NCI-H1092 treated with DMSO at 0.1 percent for 48 hours (cell line): ENCODE measurements at places on chromosomes 7 and 10.

DNA sequence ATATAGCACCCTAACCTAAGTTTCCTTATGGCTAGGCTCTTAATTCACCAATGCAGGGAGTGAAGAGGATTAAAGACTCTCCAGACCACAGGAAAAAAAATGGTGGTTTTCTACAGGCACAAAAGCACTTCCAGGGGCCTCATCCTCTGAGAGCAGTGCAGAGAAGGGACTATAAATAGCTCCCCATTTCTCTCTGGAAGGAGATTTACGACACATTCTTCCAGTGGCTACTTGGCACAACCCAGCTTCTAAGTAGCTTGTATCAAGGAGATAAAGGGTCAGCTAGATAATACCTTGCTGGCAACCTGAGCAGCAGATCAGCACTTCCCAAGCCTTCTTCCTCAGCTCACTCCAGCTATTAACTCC lies 73.5 kb downstream of the CRPPA start:
- DNase-seq = no peak

DNA sequence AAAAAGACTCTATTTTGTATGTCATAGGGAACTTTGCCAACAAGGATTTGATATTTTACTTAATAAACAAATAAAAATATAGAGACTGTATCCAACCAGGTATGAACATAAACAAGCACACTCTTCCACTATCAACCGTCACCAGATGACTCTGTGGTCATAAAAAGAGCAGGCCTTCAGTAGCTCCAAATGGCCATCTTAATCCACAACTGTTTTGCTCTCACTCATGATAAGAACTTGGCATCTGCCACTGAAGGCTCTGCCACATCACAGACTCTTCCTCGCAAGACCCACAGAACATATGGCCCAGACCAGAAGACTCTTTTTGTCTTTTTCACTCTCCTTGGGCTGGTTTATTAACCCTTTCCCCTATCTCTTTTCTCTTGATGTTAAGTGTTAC lies 98.7 kb upstream of the POM121L12 start:
- no peak for DNase-seq

DNA sequence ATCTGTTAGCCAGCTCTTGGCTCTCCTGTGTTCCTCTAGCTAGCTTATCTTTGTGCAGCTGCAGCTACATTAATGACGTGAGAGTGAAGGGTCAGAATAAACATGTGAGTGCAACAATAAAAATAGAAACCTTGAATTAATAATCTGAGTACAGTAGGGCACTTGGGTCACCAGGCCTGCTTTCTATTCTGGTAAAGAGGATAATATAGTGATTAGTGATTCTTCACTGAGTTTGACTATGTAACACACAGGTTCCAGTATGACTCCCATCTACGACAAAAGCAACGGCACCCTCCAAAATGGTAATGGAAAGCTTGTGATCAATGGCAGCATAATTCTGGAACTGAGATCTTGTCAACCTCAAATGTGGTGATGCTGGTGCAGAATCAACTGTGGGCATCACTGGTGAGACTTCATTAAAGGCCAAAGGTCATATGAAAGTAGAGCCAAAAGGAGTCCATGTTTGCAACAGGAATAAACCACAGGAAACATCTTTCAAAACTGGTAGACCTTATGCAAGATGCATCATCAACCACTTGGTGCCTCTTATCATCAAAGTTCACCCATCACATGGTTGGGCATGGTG lies 77.6 kb downstream of the NRBF2 start:
- DNase-seq = no peak

DNA sequence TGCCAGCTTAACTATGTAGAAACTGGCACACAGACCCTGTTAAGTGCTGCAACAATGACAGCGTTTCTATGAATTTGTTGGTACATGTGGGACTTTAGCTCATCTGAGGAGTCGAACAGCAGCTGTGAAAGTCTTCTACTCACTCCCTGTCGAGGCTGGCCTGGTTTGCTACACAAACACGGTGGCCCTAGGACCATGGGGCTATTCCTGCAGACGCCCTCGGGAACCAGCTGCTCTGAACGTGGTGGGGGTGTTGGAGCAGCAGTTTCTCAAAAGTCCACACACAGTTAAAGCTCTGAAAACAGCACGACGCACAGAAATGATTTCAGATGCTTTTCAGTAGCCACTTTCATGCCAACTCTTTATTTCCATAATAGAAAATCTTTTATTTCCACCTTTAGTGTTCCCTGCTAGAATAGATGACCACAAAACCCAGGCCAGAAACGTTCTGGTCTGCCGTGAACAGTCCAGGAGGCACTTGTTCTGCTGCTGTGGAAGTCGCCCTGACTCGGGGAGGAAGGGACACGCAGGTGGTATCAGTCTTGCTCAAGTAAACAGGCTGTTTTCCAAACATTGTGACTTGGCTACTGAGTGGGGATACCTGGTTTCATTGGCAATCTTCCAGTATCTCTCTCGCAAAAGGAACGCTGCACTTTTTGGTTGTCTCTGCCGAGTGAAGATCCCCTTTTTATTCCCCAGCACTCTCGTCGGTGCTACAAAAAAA lies 21.5 kb downstream of the GUSB start:
- no peak for DNase-seq

GRCh38 chr10:92894081-92894655 lies 45.8 kb downstream of the EXOC6 start:
- DNase-seq = no peak

DNA sequence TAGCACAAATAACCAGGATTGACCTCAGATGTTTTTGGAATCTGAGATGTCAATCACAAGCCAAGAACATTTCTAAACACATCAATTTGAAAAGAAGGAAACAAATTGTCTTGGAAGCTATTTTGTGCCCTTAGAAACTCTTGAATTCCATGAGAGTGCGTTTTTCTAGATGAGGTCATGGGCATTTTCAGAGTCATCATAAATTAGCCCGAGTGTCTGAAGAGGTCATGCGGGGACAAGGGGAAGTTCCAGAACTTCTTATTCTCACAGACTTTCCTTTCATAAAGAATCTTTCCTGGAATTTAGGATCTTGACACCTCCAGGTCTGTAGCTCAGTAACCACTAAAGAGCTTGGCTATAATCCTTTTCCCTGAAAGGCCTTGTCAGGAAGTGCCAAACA lies 28.2 kb downstream of the IL2RA start:
- no peak for DNase-seq

GRCh38 chr10:14247377-14248116 lies 83.2 kb downstream of the FRMD4A start:
- no peak for DNase-seq

GRCh38 chr7:120738816-120739215 lies 119.1 kb downstream of the TSPAN12 start:
- no peak for DNase-seq

GRCh38 chr10:23968301-23968700 lies 240.6 kb upstream of the KIAA1217 start:
- DNase-seq = no peak

DNA sequence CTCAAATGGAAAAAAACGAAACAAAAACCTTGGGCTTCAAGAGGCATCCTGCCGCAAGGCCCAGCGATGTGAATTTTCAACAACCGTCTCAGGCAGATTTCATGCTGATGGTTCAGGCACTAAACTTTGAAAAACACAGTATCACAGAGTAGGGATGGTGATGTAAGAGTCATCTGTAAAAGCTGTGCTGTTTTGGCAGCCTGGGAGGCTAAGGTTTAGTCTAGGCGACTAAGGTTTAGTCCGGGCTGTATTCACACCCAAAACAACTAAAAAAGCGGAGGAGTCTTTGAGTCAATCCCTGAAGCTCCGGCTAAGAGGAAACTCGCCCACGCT lies 420 bp upstream of the MINPP1 start:
- DNase-seq = no peak

- no peak for DNase-seq
Observed at GRCh38 chr7:95295397-95295796, 28.9 kb downstream of the PON1 start.

DNA sequence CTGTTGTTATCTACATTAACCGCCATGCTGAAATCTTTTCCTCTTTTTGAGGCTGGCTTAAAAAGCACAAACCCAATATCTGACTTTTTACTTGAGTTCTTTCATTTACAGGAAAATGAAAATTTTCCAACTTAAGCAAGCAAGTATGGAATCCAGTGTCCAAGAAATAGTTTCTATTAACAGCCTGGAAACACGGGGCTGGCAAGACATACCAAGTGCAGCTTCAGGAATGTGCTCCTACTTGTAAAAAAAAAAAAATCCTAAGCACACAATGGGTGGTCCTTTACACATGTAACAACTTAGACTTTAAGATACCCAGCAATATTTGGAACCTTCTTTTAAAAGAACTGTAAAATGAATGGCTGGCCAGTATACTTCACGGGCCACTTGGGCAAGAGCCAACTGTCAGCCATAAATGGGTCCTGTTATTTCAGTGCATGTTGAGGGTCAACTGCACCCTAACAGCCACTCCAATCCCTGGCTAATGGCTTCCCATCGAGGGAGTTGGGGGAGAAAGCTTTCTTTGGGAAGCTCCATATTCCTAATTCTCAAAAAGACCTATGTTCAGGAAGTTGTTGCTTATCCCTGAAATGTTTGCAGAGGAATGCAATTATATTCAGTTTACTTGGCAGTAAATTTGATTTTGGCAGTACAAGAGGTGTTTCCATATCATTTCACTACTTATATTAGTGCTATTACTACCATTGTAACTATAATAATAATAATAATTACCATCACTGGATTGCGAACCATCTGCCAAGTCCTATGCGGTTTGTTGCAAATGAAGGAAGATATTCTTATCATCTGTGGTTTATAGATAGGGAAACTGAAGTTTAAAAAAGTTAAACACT lies 236.4 kb upstream of the TMEM72 start:
- DNase-seq = no peak

GRCh38 chr7:15855525-15856109 lies 169.1 kb upstream of the MEOX2 start:
- DNase-seq = no peak

GRCh38 chr7:41315764-41316163 lies 387.1 kb downstream of the INHBA start:
- no peak for DNase-seq

DNA sequence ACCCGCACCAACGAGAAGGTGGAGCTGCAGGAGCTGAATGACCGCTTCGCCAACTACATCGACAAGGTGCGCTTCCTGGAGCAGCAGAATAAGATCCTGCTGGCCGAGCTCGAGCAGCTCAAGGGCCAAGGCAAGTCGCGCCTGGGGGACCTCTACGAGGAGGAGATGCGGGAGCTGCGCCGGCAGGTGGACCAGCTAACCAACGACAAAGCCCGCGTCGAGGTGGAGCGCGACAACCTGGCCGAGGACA lies 1.6 kb downstream of the VIM start:
- no peak for DNase-seq

DNA sequence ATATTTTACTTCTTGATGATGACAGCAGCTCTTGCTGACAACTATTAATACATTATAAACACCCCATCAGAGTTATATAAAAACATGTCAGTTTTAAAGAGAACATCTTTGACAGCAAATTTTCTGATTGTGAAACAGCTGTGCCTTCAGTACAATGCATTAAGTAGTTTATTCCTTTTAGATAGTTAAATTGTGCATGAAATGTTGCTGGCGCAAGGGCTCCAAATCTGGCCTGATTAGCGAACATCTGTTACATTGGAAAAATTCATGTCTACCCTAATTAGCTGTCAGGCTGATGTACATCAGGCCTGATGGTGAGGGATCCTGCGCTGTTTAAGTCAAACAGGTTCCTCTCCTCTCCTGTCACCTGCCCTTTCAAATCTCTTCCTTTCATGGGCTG lies 171.9 kb upstream of the SP8 start:
- peak; percentile 77 for DNase-seq

DNA sequence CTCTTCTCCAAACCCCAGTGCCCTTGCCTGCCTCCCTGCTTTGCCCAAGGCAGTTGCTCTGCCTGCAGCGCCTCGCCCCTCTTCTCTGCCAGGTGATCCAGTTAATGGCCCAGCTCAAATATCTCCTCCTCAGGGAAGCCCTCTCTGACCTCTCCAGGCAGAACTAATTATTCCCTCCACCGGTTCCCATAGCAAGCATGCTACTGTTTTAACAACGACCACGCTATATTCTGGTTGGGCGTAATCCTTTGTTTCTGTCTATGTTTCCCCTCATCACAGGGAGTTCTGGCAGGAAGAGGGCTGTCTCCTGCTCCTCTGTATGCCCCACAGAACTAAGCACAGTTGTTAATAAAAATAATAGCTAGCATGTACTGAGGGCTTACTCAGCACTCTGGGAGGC lies 36.8 kb upstream of the R3HCC1L start:
- DNase-seq = peak; percentile 59

DNA sequence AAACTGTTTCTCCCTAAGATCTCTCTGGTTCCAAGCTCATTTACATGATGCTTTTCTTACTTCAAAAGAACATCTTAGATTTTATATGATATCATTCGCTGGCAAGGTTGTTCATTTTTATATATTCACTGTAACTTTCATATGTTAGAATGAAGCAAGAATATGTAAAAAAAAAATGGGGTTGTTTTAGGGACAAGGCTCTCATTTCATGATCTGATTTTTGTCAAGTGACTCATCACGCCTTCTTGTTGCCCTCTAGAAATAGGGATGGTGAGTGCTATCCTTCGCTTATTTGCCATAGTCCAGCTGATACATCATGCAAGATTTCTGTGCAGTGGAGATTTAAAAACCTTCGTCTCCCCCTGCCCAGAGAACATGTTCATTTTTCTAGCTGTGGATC lies 14.0 kb upstream of the CELF2 start:
- no peak for DNase-seq

GRCh38 chr10:119207713-119208552 lies 562 bp downstream of the GRK5 start:
- peak; percentile 56 for DNase-seq

DNA sequence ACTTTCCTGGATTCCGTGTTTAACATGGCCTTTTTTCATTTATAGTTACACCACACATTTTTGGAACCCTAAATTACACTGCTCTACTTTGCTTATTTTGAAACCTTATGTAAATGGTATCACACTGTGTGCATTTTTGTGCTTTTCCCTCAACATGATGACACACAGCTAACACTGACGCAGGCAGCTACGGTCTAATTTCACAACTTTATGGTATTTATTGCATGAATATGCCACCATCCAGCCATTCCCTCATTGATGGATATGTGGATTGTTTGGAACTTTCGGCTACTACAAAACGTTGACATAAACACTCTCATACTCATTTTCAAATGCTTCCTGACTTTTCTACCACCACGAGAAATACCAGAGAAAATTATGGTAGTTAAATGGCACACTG lies 6.9 kb downstream of the PAPOLB start:
- no peak for DNase-seq

DNA sequence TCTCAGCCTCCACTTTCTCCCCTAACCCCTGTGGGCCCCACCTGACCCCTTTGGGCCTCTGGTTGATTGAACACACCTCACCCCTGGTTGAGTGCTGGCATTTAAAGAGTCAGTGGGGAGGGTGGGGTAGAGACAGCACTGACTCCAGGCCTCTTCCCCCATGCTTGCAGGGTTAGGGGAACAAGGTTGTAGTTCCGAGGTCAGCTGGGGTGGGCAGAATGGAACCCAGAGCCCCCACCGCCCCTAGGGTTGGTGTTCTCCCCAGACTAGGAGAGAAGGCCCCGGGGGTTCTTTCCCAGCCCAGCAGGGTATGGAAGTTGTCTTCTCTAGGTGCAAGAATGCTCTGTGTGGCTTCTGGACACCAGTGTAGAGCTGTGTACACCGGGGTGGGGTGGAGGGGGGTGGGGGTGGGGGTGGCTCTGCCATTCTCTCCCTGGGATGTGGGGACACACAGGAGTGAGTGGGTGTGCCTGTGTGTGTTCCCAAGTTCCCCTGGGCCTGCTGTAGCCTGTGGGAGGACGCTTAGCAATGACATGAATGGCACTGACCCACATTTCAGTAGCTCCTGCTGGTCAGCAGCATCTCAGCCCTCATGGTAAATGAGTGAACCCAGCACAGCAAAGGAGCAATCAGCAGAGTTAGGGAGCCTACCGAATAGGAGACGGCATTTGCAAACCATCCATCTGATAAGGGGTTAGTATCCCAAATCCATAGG lies 33.6 kb downstream of the PRF1 start:
- no peak for DNase-seq

GRCh38 chr7:103843689-103844480 lies 145.6 kb downstream of the RELN start:
- DNase-seq = no peak
